Psoas muscle (tissue), 8 donors: ENCODE measurements at places on chromosomes 7 and 10. TPM values are rescaled to one million over a fixed set of nuclear protein-coding genes. Genes with fewer than 3 reads are reported as not detected.

Gene FOXI2
- not detected for polyA plus RNA-seq

Gene LIPM
- polyA plus RNA-seq, result not detected

Gene RP9
- polyA plus RNA-seq, result 25.0 TPM

Gene GPC2
- 0.30 TPM for polyA plus RNA-seq

Gene IL15RA
- 13.1 TPM for polyA plus RNA-seq

Gene FAM25A
- polyA plus RNA-seq, result 0.82 TPM

Gene GRID2IP
- not detected for polyA plus RNA-seq

Gene LFNG
- polyA plus RNA-seq, result 1.3 TPM
